Kidney tubule cell (primary cell): ENCODE measurements at places on chromosomes 2 and 18.
A peak's percentile ranks its signal among the peaks of the same experiment; 100 is the strongest.

- no peak for DNase-seq
Observed at GRCh38 chr18:34115409-34116081, 109.2 kb downstream of the NOL4 start.

- peak; percentile 50 for DNase-seq
Observed at GRCh38 chr2:938181-939005, 12.3 kb upstream of the SNTG2 start.

- no peak for DNase-seq
Observed at GRCh38 chr18:55120896-55121295, 161.6 kb upstream of the CCDC68 start.

DNA sequence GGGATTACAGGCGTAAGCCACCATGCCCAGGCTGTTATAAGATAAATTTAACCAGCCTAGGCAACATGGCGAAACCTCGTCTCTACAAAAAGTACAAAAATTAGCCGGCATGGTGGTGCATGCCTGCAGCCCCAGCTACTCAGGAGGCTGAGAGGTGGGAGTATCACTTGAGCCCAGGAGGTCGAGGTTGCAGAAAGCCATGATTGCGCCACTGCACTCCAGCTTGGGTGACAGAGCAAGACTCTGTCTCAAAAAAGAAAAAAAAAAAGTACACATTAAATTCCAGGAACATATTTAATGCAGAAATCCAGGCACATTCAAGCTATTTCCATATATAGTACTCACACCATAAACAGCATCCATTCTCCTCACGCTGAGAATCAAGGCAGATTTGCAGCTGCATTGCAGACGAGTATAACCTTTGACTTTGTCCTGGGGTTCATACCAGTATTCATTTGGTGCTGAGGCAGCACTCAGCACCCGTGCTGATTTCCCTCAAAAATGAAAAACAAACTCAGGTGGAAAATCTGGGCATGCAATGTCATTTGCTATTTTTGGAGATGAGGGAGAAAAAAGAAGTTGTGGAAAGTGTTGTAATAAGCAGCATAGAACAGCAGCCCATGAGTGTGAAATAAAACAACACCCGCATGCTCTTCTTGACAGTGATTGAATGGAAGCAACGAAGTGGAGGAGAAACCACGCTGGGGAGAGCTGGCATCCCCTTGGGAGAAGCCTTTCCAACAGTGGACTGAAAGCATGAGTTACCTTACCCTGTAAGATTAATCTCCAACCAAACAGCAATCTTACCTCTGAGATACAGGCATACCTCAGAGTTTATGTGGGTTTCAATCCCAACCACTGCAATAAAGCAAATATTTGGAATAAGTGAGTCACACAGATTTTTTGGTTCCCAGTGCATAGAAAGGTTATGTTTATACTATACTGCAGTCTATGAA is 46.8 kb upstream of the ANXA4 start:
- DNase-seq, result peak; percentile 89

- no peak for DNase-seq
Observed at GRCh38 chr18:35268821-35269220, 21.2 kb downstream of the ZSCAN30 start.

DNA sequence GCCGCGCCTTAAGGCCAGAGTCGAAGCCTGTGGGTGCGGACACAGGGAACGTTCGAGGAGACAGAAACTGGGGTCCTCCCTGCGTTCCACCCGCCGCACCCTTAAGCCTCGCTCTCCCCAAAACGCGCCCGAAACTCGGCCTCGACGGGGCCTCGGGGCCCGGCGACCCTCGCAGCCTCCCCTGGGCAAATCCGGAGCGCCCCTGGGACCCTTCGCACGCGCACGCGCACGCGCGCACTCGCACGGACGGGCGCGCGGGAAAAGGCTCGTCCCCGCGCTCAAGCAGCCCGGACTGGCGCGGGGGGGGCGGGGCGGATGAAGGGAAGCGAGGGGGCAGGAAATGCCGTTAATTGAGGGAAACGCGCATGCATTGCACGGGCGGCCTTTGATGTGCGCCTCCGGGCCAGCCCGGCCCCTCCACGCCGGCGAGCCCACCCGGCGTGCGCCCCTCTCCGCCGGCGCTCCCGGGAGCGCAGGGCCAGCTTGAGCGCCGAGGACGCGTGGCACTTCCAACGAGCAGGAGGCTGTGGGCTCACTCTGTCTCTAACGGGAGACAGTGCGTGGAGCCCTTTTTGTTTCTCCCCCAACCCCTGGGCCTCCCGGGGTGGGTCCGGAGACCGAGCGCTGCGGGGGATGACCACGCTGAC is 5.4 kb upstream of the SALL3 start:
- no peak for DNase-seq

DNA sequence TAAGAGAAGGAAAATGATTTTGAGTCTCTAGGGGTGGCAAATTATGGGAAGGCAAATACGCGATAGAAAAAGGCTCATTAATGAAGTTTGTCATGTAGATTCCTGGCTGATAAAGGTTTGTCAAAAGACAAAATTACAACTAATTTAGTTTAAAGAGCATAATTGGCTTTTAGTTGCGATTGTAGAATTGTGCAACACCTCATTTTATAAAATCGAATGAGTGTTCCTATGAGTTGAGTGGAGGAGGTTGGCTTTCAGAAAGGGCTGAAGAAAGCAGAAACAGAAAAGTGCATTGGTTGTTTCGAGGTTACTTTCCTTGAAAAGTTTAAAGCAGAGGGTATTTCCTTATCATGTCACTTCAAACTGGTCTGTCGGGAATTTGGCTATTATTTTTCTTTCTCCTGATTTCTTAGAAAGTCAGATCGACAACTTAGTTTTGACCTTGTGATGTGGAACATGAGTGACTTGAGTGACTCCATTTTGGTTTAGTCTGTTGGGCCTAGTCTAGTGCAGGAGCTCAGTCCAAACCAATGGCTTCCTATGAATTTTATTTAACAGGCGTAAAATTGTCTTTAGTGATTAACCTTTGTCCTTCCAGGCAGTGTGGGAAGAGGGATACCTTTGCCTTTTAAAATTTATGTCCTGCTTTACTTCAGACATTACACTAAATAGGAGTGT is 2.2 kb upstream of the PCYOX1 start:
- DNase-seq, result no peak

DNA sequence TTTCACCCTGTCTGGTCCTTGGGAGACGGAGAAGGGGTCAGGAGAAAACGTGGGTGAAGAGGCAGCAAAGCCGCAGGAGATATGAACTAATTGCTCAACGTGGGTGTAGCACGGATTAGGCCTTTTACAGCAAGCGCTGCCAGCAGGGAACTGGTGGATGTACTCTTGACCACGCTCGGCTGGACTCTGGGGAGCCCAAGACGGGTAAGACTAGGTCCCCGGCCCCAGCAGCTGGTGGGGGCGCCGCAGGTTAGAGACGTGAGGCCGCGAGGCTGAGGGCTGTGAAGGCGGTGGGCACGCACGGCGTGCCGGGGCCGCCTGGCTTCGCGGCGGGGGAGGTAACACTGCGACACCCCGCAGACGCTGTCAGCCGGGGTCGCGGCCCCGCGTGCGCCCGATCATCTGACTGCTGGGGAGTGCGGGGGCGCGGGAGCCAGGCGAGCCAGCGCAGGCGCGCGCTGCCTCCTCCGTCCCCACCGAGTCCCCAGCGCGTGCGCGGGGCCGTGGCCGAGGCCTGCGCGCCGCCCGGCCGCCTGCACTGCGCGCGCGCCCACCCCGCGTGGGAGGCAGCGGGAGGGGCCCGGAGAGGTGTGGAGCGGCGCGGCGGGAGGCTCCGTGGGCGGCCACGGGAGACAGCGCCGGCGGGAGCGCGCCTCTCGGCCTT is at the start of gene CLIP4:
Gene CLIP4 (plus strand): TSS at position 470 of the 664 bp plus-strand sequence. CDS start 5,974 bp downstream, outside the sequence.
- DNase-seq, result peak; percentile 54

GRCh38 chr18:55309249-55309648 is 278.7 kb downstream of the TCF4 start:
- DNase-seq, result no peak

- no peak for DNase-seq
Observed at GRCh38 chr2:211982162-211982561, 556.4 kb downstream of the ERBB4 start.

DNA sequence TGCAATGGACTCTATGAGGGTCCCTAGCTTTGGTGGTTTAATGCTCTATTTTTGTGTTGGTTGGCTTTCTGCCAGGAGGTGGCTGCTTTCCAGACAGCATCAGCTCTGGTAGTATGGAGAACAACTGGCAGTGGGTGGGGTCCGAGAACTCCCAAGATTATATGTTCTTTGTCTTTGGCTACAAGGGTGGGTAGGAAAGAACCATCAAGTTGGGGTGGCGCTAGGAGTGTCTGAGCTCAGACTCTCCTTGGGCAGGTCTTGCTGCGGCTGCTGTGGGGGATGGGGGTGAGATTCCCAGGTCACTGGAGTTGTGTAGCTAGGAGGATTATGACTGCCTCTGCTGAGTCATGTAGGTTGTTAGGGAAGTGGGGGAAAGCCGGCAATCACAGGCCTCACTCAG is 976.1 kb upstream of the GYPC start:
- no peak for DNase-seq
